ENCODE measurements at places on chromosomes 2 and 18.

- no peak for DNase-seq
Measured at GRCh38 chr2:60544062-60544461, 9.4 kb downstream of the BCL11A start.

DNA sequence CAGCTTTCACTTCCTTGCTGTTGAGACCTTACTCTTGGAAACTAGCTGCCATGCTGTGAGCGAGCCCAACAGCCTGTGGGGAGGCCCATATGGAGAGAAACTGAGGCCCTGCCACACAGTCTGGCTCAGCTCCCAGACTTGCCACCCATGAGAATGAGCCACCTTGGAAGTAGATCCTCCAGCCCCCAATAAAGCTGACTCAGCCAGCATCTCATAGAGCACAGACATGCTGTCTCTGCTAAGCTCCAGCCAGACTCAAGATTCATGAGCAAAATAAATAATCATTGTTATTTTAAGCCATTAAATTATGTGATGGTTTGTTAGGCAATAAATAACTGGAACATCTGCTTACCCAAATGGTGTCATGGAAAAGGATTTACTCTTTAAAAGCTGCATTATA, 53.6 kb upstream of the DDX18 start:
- DNase-seq = peak; percentile 59

DNA sequence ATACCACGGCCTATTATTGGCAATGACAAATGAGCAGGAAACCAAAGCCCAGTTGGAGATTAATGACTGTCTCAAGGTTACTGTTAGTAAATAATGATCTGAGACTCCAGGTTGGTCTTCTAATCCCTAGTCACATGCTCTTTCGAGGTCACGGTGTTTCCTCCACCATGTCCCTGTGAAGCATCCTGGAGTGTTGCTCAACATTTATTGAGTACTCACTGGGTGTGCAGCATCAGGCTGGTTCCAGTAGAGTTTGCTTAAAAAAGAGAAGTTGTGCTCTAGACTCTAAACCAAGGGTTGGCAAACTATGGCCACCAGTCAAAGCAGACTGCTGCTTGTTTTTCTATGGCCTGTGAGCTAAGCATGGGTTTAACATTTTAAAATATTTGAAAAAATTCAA, 263.8 kb upstream of the ATP5MC3 start:
- DNase-seq = no peak

DNA sequence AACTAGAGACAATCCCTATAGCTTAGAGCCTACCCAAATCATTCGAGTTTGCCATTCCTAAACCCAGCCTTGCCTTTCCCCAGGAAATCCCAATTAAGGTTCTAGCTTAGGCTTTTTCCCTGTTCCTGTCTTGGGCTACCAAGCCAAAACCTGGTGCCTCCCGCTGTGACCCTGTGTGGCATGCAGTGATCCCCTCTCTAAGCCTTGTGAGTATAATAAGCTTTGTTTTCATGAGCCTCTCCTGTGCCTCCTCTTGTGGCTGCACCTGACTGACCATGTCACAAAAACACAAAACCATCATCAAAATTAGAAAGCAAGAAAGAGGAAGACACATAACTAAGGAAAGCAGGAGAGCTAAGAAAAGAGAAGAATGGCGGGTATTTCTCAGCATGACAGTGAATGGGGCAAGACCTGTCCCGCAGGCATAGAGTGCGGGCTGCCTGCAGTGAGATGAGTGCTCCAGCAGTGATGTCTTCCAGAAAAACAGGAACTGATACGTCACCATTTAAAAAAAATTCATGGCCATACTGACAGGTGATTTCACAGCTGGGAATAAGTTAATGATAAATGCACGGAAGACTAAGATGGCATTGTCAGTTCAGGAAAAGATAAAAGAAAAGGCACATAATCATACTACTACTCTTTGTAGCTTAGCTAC, 9.2 kb upstream of the PAIP2B start:
- DNase-seq = no peak

GRCh38 chr2:207530160-207531031, 634 bp downstream of the CREB1 start:
- DNase-seq = peak; percentile 58

DNA sequence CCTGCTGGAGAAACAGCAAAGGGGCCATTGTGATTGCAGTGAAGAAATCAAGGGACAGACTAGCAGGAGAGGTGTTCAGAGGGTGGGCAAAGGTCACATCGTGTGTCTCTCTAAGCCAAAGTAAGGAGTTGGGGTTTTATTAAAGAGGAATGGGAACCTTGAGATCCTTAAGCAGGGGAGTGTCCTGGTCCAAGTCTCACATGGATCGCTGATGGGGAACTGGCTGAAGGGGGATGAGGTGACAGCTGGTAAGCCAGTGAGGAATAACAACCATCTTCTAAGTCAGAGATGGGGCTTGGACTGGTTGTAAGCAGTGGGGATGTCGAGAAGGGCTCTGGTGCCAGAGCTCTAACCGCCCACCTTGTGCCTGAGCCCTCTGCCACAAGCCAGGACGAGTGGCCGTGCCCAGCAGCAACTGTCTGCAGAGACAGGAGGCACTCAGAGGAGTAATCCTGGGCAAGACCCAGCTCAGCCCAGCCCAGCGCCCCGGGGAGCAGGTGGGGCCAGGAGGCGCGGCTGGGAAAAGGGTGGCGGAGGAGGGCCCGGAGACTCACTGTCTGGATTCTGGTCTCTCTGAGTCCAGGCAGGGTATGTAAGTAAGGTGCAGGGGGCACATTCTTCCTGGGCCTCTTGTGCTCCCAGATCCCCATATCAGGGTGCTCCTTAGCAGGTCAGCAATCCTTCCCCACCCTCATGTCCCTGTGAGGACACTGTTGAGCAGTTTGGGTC, 13.7 kb downstream of the WNT10A start:
- DNase-seq = peak; percentile 71

GRCh38 chr2:229174794-229175496, 96.1 kb downstream of the PID1 start:
- DNase-seq = no peak

DNA sequence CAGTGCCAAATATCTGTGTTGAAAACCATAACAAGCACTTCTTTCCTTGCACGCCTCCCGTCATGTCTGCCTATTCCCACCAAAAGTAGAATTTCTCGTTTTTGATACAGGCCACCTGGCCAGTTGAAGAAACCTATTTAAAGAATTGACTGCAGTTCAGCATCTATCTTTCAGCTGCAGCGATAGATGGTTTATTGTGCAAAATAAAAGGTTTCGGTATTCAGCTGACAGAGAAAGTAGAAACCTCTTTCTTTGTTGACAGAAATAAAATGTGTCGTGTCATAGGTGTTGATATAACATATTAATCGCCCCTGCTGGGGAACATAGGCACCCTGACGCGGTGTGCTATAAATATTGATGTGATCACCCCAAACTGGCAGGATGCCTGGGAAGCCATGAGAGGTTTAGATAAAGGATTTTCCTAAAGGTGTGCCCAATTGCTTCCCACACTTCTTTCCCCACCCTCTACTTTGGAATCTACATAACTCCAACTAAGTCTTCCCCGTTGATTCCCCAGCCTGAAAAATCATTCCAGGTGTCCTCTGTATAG, 570.4 kb downstream of the CCDC85A start:
- no peak for DNase-seq

GRCh38 chr2:235639428-235639773, 145.6 kb downstream of the AGAP1 start:
- peak; percentile 29 for DNase-seq

GRCh38 chr2:188176620-188177019, 115.1 kb upstream of the GULP1 start:
- no peak for DNase-seq

DNA sequence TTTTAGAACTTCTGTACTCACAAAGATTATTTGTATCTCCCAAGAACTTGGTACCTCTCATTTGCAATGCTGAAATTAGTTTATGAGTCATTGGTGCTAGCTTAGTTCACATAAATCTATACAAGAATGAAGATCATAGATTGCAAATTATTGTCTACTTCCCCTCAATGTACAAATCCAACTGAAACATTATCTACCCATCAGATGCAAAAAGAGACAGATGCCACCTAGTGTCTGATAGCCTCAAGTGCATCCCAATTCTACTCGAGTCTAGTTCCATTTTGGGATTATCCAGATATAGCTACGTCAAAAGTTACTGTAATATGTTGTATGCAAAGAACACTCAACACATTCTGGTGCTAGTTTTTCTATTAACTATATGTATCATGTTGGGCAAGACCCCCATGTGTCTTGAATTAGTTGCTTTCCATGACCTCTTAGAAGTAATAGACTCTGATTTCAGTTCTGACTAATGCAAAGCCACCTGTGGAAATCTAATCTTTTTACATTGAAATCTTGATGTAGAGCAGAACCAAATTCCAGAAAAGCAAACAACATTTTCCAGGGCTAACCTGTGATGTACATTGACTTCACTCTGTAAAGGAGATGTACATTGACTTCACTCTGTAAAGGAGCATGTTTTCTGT, 210.0 kb downstream of the RBM43 start:
- DNase-seq = peak; percentile 37

GRCh38 chr18:45954070-45954934, 12.8 kb downstream of the EPG5 start:
- DNase-seq = no peak

GRCh38 chr2:210442457-210442856, 34.1 kb downstream of the LANCL1 start:
- DNase-seq = no peak

- no peak for DNase-seq
Measured at GRCh38 chr2:177538323-177538722, 145.8 kb downstream of the AGPS start.

DNA sequence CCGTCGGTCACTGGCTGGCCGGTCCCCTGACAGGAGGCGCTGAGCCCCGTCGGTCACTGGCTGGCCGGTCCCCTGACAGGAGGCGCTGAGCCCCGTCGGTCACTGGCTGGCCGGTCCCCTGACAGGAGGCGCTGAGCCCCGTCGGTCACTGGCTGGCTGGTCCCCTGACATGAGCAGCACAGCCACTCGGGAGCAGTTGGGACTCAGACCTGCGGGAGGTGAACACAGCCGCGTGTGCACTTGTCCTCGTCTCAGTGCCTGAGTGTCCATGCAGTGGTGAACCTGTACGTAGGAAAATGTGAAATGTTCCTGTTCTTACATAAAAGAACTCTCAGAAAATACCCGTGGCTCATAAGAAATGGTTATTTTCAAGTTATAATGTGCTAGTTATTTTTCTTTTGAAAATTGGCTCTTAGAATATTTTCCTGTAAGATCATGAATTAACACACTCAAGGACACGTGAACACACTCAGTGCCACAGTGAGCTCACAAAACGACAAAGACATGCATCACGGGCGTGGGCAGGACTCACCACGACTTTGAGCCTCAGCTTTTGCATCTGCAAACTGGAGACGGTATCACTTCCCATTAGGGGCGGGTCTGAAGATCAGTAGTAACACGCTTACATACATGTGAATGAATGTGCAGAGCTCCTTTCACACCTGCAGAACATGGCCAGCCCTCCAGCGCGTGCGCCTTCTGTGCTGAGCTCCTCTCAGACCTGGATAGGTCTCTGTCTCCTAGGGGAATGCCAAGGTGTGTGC, 21.1 kb upstream of the NFATC1 start:
- no peak for DNase-seq

GRCh38 chr2:178194600-178195389, 483 bp downstream of the OSBPL6 start:
- peak; percentile 49 for DNase-seq

GRCh38 chr2:236120829-236121228, 47.4 kb downstream of the GBX2 start:
- DNase-seq = no peak

DNA sequence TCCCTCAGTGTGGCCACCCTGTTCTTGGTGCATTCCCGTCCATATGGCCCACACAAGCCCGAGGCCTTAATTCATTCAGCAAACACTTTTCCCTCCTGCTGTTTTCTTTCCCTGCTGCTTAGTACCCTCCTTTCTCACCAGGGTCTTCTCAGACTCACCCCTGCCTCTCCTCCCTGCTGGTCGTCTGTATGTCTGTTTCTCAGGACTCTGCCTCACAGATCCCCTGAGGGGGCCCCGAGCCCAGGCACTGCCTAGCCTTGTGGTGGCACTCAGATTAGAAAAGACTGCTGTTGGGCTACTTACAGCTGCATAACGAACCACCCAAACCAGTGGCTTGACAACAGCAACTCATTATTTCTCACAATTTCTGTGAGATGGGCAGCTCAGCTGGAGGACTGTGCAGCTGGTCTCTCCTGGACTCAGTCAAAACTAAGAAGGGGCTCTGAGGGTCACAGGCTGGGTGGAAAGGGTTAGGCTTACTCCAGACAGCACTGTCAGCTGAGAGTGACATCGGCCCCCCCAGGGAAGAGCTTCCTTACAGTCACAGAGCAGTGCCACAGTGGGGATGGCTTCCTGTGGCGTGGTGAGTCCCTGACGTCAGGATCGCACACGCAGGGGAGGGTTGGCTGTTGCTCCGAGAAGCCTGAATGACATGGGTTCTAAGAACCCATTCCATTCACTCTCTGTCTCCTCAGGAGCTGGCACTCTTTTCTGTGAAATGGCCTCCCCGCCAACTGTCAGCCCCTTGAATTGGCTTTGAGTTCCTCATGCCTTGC, 139.0 kb downstream of the UXS1 start:
- no peak for DNase-seq

DNA sequence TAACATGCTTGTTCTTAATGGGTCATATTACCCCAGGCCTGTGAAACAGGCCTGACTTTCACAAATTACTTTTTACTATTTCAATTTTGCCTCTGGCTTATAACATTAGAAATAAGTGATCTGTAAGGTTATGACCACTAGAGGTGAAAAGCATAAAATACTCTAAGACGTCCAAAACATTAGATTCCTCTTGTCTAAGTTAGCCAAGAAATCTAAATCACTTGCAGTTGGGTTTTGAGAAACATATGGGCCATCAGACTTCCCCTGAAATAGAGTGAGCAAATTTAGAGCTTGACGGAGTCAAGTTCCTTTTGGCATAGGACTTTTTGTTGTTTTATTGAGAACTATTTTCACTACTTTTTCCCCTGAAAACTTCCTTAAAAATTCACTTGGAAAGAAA, 32.7 kb upstream of the RIT2 start:
- no peak for DNase-seq

GRCh38 chr2:10344105-10345066, 41.7 kb downstream of the HPCAL1 start:
- DNase-seq = no peak

DNA sequence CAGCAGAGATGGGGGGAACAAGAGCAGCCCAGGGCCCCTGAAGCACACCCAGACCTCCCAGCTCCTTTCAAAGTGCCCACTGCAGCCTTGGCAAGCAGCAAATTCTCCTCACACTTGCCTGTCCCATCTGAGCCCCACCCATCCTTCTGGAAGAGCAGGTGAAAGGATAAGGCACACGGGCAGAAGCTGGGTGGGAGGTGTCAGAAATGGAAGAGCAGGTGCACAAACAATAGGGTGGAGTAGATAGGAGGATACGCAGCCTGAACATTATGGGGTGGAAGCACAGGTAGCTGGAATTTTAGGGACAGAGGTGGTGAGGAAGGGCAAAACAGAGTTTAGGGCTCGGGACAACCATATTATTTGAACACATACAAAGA, 69.2 kb downstream of the TNS1 start:
- no peak for DNase-seq

- DNase-seq = no peak
Measured at GRCh38 chr2:202091476-202091875, 18.4 kb downstream of the KIAA2012 start.

Measured in Caki2 (cell line).